ENCODE measurements at places on chromosomes 1 and 21.

- DNase-seq, result no peak
Measured at GRCh38 chr1:205733438-205734175, 16.4 kb downstream of the NUCKS1 start.

- no peak for DNase-seq
Measured at GRCh38 chr21:34807881-34808568, 139.2 kb downstream of the CLIC6 start.

DNA sequence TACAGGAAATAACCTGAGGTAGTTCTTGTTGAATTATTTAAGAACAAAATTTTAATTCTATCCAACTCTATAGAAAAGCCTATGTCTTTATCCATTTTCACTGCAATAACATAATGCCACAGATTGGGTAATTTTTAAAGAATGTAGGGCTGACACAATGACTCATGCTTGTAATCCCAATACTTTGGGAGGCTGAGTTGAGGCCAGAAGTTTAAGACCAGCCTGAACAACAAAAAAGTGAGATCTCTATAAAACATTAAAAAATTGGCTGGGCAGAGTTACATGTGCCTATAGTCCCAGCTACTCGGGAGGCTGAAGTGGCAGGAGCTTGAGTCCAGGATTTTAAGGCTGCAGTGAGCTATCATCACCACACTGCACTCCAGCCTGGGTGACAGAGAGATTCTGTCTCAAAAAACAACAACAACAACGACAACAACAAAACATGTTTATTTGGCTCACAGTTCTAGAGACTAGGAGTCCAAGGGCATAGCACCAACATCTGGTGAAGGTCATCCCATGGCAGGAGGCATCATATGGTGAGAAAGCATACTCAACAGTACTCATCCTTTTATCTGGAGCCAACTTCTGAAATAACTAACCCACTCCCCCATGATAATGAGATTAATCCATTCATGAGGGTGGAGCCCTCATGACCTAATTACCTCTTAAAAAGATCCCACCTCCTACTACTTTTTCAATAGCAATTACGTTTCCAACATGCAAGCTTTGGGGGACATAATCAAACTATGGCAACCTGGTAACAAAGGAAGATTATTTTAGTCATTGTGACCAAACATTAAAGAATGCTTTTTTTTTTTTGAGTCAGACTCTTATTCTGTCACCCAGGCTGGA is 59.6 kb downstream of the ABL2 start:
- DNase-seq, result no peak

- DNase-seq, result no peak
Measured at GRCh38 chr1:241457421-241457820, 62.1 kb downstream of the FH start.

- DNase-seq, result no peak
Measured at GRCh38 chr21:38228115-38228514, 28.7 kb upstream of the KCNJ15 start.

DNA sequence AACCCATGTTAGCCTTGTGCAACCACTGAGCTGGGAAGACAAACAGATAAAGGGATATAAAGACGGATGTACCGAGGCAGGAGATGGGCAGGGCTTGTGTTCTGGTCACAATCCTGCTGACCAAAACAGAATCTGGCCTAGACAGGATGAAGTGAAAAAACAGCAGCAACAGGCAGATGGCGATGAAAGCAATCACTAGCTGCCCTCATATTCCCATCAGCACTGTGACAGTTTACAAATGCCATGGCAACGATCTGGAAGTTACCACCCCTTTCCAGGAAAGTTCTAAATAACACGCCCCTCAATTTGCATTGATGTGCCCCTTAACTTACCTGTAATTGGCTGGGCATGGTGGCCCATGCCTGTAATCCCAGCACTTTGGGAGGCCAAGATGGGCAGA is 40.6 kb upstream of the CD46 start:
- DNase-seq, result no peak

- DNase-seq, result no peak
Measured at GRCh38 chr1:69611316-69611715, 43.6 kb downstream of the LRRC7 start.

DNA sequence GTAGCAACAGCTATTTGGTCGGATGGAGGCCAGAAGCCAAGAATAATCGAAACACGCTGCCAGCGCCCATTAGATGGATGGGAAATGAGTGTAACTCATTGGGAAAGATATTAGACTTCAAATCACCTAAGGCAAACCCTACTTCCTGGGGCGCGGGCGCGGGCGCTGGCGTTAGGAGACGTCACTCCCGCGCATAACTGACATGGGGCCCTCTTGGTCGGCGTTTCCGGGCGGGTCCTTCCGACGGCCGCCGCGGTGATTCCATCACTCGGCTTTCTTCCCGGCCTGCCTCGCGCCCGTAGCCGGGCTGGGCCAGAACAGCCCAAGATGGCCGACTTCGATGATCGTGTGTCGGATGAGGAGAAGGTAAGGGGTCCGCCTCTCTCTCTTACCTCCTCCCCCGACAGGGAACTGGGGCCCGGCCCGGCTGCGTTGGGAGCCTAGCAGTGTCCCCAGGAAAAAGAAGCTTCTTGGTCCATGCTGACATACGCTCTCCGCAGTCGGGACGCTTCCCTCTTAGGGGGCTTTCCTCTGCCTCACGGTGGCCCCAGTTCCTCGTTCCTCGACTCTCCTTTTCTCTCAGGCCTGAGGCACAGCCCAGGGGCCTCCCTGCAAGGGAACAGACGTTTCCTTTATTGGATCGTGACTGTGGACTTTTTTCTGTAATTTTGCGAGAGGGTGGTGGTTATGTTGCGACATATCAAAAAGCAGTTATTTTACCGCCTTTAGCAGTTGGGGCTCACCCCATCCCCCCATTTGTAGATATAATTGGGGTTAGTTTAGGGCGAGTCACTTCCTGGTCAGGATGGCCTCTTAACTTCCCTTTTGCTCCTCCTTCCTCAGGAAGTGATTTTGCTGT is at the start of gene CAPZA1:
Gene CAPZA1, plus strand, starts transcription at position 315 of the 859 bp plus-strand sequence. Its CDS starts 13 bp downstream, at position 328.
- DNase-seq, result peak; percentile 82

GRCh38 chr1:2785631-2786328 is 15.7 kb downstream of the TTC34 start:
- no peak for DNase-seq

DNA sequence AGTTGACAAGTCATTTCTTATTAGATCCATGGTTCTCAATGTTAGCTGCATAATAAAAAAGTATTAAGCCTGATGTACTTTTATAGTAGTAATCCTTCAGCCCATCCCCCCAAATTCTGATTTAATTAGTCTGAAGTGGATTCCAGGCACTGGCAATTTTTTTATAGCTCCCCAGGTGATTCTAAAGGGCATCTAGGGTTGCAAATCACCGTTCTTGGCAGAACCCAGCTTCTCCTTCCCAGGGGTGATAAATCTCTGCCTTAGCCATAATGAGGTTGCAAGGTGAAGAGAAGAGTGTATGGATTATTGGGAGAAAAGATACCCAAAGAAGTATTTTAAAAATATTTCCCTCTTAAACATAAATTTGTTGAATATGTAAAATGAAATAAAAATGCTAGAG is 43.0 kb upstream of the RXRG start:
- DNase-seq, result no peak

- DNase-seq, result no peak
Measured at GRCh38 chr1:209586221-209586740, 2.8 kb downstream of the CAMK1G start.

GRCh38 chr1:223870617-223871574 is 25.1 kb upstream of the TP53BP2 start:
- DNase-seq, result no peak

- no peak for DNase-seq
Measured at GRCh38 chr21:39527664-39528381, 76.1 kb downstream of the SH3BGR start.

GRCh38 chr1:178417858-178418257 is 78.9 kb downstream of the CLEC20A start:
- DNase-seq, result no peak

GRCh38 chr1:57450981-57451380 is 27.1 kb upstream of the DAB1 start:
- no peak for DNase-seq

- DNase-seq, result no peak
Measured at GRCh38 chr1:109078317-109078716, 2.5 kb upstream of the TAF13 start.

GRCh38 chr1:159873530-159874143 is 11.2 kb upstream of the VSIG8 start:
- DNase-seq, result no peak

DNA sequence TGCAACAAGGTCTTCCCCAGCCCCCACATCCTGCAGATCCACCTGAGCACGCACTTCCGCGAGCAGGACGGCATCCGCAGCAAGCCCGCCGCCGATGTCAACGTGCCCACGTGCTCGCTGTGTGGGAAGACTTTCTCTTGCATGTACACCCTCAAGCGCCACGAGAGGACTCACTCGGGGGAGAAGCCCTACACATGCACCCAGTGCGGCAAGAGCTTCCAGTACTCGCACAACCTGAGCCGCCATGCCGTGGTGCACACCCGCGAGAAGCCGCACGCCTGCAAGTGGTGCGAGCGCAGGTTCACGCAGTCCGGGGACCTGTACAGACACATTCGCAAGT is 3.8 kb downstream of the ZBTB18 start:
- DNase-seq, result no peak

- DNase-seq, result no peak
Measured at GRCh38 chr1:109059026-109059425, 16.8 kb downstream of the TAF13 start.

- DNase-seq, result no peak
Measured at GRCh38 chr1:19483261-19483660, 2.1 kb downstream of the CAPZB start.

DNA sequence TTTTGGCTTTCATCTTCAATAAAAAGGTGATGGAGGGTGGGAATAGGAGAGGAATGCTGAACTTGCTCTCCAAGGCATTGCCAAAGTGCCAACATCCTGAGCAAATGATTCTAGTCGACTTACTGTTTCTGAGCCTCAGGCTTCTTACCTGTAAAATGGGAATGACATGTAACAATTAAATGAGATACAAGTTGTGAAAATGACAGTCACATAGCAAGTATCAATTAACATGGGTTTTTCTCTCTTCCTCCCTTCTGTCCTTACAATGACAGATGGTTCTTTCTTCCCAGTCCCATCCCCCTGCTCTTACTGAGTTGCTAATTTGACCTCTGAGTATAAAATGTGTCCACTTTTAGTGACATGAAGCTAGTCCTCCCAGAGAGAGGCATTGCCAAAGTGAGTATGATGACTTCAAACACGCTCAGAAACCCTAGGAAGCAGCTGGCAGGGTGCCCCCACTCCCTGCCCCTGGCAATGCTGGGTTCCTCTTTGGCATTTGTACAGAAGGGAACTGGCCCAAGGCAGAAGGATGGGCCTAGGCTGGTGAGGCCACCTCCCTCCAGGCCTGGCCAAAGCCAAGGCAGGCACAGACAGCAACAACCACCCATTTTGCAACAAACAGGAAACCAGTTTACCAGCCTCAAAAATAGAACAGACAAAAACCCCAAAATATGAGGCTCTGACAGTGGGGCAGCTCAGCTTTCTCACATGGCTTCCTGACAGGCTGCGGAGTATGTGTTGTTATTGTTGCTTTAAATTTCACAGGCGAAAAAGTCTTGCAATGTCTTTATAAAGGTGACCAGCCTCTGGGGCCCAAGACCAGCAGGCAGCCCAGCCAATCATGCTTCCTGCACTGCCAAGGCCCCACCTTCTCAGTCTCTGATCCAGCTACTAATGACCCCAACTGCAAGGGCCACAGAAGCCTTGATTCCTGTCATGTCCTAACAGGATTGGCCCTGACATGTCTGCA is 115.9 kb downstream of the HIVEP3 start:
- DNase-seq, result no peak

GRCh38 chr1:89088572-89088971 is 23.6 kb upstream of the GBP1 start:
- no peak for DNase-seq

DNA sequence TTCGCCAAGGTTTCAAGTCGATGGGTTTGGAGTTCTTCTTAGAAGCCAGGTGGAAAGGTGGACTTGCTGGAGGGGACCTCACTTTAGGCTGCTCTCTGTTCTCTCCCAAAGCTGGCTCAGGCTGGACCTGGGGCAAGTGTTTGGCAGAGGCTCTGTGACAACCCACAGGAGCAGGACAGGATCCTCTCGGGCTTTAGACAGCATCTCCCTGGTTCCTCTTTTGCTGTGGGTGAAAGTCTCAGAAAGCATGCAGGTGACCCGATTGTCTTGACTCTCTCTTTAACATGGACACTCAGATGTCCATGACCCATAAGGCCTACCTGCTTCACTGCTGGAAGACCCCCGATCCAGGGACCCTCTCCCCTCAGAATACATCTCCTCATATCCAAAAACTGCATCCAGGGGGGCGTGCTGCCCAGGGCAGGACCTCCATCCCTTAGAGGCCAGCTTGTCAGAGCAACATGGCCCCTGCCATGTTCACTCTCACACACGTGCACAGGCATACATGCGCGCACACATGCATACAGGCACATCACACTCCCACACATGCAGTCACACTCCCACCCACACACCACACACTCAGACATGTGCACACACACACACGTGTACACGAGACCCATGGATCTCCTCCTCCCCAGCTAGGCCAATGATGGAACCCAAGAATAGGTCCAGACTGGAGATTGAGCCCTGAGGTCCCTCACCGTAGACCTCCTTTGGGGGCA is 21.3 kb downstream of the MRPL37 start:
- DNase-seq, result no peak

- DNase-seq, result no peak
Measured at GRCh38 chr1:143736562-143736961, 235.2 kb downstream of the FAM72C start.

DNA sequence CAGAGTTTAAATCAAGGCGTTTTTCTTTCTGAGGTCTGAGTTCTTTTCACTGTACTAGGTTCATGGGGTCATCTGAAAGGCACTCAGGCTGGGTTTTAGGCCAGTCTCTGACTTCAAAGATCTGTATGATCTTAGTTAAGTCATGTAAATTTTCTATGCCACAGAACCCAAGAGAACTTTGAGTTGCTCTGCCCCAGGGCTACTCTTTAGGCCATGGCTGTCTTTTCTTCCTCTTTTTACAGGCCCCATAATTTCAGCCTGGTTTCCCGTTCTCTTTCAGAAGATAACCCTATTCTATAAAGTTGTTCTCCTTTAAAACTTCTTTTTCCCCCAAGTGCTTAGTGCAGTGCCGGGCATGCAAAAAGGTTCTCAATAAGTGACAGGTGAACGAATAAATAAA is 26.1 kb downstream of the METTL13 start:
- DNase-seq, result no peak

DNA sequence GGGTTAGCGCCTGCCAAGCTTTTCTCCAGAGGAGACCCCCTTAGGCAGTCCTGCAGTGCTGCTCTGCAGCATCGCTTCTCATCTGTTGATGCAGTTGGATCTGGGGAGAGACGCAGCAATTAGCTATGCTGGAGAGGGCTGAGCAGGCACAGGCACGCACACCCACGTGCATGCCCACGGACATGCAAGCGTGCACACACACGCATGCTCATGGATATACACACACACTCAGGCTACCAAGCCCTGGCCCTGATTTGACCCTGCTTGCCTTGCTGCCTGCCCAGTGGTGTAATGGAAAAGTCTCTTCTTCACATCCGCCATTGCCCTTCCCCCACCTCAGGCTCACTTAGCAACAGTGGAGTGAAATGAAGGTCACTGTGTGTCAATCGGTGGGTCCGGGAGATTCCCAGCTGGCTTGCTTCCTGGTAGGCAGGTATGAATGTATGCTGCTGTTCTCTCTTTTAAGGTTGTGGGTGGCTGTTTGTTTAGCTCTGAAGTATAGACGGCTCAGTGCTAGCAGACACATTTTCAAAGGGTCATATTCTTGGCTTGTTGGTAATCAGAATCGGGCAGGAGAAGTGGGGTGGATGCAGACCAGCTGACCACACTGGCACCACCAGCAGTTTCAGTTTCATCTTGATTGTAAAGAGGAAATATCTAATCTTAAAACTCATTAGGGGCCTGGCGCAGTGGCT is 9.5 kb downstream of the ATP1B1 start:
- DNase-seq, result no peak

- no peak for DNase-seq
Measured at GRCh38 chr1:31952825-31953220, 14.7 kb upstream of the PTP4A2 start.
